ENCODE measurements at places on chromosomes 5 and 9.
A peak's percentile ranks its signal among the peaks of the same experiment; 100 is the strongest.

GRCh38 chr5:77850536-77851175, 74.5 kb upstream of the TBCA start:
- no peak for DNase-seq

GRCh38 chr9:131609099-131609830, 63.9 kb downstream of the PRRT1B start:
- DNase-seq: no peak

GRCh38 chr9:77422969-77423368, 225.2 kb downstream of the GNA14 start:
- DNase-seq: no peak

DNA sequence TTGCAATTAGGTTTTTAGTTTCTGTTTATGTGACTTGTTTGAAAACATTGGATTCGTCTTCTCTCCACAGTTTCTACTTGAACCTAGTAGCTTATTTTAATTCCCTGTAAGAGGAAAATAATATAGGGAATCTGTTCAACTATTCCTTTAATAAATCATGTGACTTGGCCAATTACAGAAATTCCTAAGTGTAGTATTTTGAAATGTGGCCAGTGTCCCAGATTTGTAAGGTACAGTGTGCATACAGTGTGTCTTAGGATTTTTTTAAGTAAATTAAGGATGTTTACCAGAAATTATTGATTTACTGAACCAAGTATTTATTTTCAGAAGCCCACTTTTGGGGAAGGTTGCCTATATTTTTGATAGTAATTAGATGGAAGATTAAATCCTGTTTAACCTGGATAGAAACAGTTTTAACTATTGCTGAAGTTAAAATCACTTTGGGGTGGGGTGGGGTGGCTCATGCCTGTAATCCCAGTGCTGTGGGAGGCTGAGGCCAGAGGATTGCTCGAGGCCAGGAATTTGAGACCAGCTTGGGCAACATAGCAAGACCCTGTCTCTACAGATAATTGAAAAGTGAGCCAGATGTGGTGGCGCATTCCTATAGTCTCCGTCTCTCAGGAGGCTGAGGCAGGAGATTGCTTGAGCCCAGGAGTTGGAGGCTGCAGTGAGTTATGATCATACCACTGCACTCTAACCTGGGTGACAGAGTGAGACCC, 36.9 kb downstream of the G3BP1 start:
- no peak for DNase-seq

- no peak for DNase-seq
These were observed 15.2 kb upstream of the NR5A1 start for GRCh38 chr9:124522121-124523098.

DNA sequence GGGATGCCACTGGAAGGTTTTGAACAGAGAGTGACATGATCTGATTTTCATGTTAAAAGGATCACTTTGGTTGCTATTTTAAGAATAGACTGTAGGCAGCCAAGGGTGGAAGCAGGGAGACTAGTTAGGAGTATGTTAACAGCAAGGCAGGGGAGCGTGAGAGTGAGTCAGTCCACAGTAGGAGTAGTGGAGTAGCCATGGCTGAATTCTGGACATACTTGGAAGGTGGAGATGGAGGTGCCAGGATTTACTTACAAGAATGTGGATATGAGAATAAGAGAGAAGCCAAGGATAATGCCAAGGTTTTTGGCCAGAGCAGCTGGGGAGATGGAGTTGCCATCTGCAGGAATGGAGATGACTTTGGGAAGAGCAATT, 118.8 kb downstream of the GALNT10 start:
- no peak for DNase-seq

DNA sequence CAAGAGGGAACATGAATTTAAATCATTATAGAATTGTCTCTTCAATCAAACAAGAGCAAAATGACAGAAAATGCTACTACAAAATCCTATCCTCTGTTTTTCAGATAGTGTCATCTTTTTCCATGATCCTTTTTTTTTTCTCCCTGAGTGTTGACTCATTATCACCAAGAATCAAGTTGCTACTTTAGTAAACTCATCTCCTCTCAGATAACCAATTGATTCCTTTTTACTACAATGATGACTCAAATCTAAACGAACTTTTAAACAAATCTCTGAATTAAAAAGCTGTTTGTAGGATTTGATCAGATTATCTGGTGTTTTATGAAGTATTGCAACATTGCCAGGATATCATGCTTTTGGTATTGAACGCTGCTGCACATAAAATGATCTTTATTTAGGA, 23.9 kb upstream of the IL7R start:
- no peak for DNase-seq

DNA sequence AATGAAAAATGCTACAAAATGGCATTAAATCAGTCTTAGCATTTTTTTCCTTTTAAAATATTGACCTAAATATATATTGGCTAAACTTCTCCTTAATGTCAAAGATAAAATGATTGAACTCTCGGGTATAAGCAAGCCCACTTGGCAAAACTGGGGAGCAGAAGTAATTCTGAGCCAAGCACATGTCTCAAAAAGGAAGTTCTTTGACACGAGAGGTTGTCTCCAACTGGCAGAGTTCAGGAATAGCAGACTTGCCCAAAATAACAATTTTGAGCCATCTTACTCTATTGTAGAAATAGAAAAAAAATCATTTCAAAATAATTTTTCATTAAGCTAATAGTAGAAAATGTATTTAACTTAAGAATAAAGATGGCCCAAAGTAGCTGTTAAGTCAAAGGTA, 10.4 kb upstream of the MLLT3 start:
- DNase-seq: no peak

DNA sequence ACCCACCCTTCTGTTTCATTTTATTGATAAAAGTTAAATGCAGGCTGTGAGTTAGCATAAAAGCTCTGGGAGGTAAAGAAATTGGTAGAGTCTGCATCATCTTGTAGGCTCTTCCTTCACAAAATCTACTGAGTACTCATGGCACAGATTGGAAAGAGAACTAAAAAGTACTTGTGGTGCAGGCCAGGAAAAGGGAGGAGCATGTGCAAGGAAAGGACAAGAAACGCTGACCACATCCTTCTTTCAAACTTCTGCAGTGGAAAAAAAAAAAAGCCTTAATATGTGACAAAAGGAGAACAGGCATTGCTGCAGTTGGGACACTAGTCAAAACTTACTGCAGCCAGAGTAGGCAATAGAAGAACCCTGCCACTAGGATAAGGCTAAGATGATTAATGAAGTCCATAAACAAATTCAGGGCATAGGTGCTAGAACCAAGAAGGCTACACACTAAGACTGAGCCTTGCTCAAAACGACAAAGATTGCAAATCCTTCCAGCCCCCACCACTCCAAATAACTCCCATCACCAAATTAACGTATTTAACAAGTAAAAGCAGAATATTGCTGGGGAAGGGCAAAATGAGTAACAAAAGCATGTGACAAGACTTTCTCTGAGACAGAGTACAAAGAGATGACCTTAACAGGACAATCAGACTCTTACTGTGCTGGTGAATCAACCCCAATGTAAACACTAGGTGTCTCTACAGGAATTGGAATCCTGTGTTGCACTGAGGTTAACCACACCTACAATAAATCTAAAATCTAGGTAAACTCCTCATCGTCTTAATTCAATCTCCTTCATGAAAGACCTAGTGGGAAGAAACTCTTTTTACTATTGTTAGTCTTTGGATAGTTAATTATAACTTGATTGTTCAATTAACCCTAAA, 1024.8 kb downstream of the TLE1 start:
- DNase-seq: no peak

DNA sequence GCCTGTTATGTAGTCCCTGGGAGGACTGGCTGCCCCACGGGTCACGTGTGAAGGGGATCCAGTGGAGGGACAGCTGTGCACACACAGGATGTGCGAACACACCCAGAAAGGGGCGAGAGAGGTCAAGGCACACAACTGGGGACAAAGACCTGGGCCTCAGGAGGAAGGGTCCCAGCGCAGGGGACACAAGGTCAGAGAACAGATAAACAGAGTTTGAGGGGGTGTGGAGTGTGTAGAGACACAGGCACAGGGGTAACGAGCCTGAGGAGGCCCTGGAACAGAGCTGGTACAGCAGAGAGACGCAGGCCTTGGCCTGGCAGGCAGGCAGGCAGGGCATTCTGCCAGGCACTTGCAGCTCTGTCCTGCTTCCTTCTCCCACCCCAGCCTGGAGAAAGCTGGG, 14.8 kb upstream of the PSMD5 start:
- no peak for DNase-seq

DNA sequence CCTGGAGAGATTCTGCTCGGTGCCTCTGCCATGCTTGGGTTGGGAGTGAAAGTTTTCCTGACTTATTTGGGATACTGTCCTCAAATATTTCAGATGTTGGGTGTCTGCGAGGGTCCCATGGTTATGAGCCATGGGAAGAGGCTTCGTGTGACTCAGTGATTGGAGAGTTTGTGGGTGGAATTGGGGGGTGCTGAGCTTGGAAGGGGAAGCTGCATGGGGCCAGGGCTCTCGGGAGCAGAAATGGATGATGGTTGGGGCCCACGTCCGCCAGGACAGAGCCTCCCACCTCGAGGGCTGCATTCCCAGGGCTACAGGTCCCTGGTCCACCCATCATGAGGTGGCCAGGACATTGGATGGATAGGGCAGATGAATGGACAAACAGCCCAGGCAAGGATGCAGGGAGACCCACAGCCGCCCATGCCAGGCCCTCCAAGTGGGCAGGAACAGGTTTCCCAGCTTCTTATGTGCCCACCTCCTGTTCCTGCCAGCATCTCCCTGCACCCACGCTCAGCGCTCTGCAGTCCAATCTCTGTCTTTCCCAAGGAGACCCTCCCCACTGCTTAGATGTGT, 5.5 kb downstream of the OBP2B start:
- DNase-seq: no peak

DNA sequence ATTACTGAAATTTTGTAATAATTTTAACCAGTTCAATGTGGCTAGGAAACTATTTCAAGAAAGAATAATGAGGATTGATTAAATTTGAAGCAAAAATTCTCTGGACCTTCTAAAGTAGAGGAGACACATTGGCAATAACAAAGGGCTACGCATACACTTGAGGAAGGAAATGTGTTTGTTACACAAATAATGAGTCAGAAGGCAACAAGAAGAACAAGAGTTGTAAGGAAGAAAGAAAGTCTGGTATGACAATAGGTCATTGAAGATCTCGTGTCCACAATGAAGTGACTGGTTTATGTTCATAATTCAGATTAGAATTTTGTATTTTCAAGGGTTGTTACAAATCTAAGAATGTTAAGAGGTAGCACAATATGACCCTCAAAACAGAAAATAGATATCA, 25.8 kb downstream of the ST8SIA4 start:
- DNase-seq: peak; percentile 73

GRCh38 chr9:111034170-111034897, 3.9 kb downstream of the LPAR1 start:
- no peak for DNase-seq

- no peak for DNase-seq
These were observed 685.1 kb downstream of the DTWD2 start for GRCh38 chr5:118303296-118303695.

DNA sequence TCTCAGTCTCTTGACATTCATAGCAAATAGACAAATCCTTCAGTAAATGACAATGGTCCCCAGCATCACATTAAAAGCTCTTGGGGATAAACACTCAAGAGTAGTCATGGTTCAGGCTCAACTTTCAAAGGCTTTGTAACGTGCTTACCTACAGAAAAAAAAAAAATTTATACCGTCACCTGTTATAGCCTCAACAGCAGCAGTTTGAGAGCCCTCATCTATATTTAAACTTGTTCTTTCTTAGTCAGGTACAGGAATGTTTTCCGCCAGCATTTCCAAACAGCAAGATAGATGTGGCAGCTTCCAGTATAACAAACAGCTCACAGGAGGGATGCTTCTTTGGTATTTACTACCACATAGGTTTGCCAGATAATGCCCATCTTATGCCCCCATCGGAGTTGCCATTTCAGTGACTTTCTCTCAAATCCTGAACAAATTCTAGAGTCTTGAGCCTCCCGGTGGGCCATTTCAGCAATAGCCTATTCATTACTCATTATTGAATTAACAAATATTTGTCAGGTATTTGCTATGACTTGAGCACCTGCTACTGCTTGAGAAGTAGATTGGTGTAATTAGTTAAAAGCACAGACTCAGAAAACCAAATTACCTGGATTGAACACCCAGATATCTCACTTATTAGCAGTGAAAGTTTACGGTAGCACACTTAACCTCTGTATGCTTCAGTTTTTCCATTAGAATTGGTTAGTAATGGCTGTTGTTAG, 470.0 kb downstream of the EBF1 start:
- no peak for DNase-seq

GRCh38 chr9:15433191-15433590, 10.5 kb downstream of the SNAPC3 start:
- no peak for DNase-seq

DNA sequence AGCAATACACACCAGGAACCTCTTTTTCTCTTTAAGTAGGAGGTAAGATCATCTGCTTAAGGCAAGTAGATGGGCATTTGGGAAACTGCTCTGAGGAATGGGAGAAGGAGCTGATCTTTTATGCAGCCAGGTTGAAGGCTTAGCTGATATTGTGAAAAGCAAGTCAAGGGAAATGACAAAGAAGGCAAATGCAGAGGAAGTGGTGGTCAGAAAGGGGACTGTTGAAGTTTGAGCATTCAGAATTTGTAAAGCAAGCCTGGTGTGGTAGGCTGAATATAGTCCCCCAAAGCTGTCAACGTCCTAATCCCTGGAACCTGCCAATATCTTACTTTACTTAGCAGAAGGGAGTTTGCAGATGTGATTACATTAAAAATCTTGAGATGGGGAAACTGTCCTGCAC, 128.9 kb downstream of the ADAMTS12 start:
- DNase-seq: no peak

GRCh38 chr9:13524245-13524644, 244.8 kb upstream of the MPDZ start:
- no peak for DNase-seq

- DNase-seq: no peak
These were observed 110.1 kb downstream of the SPOCK1 start for GRCh38 chr5:137389042-137389441.

GRCh38 chr9:129944506-129945116, 98.4 kb downstream of the FNBP1 start:
- DNase-seq: no peak

GRCh38 chr5:83831834-83832233, 111.2 kb upstream of the HAPLN1 start:
- no peak for DNase-seq

DNA sequence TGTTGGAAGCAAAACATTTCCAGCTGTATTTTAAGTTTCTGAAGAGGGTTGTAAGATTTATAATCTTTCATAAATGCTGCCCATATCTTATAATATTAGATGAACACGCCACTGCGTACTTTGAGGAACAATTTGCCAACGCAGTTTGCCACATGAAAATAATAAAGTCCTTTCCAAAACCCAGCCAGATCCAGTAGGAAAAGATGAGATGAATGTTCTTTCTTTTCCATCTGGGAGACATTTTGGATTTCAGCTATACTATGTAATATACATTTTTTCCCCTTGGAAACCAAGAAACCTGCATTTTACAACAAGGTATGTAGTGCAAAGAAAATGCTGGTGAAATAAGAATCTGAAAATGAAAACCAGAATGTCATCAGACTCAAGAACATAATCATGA, 125.4 kb downstream of the NFIB start:
- DNase-seq: no peak

- no peak for DNase-seq
These were observed 31.3 kb upstream of the ZFYVE16 start for GRCh38 chr5:80376557-80376956.
